ENCODE measurements at places on chromosomes 7 and 10. TPM values are rescaled to one million over a fixed set of nuclear protein-coding genes. Genes with fewer than 3 reads are reported as not detected.
A peak's percentile ranks its signal among the peaks of the same experiment; 100 is the strongest.

DNA sequence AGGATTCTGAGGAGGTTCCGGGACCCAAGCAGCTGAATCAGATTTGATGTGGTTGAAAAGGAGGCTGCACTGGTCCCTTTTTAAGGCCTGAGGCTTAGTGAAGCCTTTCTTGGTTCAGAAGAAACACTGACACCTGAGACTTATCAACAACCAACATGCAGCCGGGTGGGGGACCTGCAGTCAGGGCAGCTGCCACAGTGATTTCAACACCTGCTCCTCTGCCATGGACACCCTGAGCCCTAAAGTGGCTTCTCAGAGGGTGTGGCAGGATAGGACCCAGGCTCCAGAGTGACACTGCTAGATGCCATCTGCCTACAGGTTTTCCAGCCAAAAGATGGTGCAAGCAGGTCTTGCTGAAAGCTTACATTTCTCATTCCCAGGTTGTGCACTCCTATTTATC is 99.3 kb downstream of the COL13A1 start:
- DNase-seq: no peak

ZNF503 gene
- total RNA-seq: not detected

DNA sequence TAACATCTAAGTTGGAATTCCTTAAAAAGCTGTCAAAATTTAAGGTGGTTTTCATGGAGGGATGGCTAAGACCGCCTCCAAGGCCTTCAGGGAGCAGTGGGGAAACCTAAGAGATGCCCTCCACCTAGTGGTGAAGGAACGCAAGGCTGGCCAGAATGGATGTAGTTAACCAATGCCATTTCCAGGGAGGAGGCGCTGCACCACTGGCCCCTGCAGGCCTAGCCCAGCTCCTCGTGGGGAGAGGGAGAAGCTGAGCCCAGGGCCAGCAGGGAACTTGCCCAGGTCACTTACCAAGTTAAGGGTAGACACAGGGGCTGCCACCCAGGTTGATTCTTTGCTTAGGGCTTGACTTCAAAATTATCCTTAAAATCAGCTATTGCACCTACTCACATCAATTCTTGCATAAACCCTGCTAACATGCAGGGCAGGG is 32.0 kb downstream of the FIGNL1 start:
- peak; percentile 88 for DNase-seq

GRCh38 chr10:7209458-7209857 is 201.4 kb downstream of the SFMBT2 start:
- DNase-seq: no peak

DNA sequence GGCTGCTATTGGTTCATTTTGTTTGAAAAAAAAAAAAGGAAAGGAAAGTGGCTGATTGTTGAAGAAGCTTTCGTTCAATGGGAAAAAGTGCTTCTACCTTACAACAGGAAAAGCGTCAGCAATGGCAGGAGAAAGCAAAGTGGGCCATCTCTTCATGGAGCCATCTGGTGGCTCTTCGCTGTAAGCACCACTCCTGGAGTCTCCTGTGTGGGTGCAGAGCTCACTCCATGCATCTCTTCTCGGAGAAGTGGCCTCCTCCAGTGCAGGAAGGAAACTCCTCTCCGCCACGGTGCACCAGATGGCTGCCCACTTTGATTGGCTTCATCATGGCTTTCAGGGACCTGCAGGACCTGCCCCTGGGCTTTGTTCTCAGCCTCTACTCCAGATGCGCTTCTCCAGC is 250.9 kb downstream of the PTEN start:
- DNase-seq: peak; percentile 90

DNA sequence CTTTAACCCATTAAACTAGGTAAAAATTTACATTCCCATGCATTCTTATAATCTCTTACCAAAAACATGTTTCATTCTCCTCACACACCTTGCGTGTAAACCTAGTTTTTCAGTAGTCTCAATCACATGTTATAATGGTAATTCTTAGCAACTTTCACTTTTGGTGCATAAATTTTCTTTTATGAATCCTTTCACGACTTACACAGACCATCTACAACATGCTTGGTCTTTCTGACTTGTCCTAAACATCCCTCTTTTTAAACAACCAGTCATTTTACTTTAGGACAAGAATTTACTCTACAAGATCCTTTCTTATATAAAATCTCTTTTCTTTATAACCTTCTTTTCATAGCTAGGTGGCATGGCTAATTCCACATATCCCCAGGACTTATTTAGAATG is 25.8 kb downstream of the FBXL13 start:
- peak; percentile 52 for DNase-seq

DNA sequence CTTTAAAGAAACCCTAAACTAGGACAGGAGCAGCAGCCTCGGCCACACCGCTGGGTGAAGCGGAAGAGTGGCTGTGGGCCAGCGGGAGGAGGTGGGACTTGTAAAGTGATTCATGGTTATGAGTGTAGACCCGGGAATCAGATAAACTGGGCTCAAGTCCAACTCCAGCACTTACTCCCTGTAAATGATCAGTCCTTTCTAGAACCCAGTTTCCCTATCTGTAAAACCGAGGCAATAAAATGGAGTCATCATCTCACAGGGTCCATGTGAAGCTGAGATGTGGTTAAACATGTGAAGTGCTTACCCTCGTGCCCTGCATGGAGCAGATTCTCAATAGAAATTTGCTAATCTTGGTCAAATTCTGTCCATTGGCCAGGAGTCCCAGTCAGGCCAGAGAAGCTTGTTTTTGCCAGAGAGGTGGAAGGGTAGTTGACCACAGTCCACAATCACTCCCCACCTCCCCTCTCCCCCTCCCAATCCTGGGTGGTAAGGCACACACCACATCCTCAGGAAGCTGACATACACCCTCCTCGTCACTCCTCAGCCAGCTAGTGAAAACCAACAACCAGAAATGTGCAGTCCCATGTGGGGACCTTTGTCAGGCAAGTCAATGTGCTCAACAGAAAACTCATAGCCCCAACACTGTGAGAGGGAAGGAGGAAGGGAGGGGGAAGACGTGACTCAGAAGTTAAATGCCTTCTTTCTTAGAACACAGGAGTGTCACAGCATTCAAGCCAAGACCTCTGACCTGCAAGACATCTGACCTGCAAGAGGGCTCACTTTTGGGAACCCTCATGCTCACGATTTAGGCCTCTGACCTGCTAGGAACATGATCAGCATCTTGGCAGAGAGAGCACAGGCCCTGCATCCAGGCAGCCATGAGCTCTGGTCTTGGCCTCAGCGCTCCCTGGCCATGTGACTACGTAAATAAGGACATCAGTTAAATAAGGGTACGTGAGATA is 145.1 kb downstream of the PLXNA4 start:
- DNase-seq: no peak

SDK1 gene
- total RNA-seq: 0.36 TPM

GRCh38 chr10:74507951-74508350 is 318.4 kb upstream of the KAT6B start:
- DNase-seq: no peak

DNA sequence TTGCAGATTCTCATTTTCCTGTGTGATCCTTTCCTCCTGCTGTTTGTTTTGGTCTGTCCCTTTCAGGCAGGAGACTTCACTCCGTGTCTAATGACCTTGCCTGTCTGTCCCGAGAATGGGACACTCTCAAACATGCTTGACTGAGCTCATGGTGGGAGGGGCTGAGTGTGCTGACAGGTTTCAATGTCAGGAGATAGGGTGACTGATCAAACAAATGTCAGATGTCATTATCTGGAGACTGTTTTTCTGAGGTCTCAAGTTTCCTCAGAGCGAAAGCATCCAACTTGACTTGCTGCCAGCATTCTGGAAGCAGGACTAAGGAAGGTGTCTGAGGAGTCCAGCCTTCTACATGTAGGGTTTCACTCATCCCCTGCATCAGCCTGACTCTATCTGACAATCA is 228.8 kb upstream of the KIAA1217 start:
- no peak for DNase-seq

ATOH7 gene
- not detected for total RNA-seq

DNA sequence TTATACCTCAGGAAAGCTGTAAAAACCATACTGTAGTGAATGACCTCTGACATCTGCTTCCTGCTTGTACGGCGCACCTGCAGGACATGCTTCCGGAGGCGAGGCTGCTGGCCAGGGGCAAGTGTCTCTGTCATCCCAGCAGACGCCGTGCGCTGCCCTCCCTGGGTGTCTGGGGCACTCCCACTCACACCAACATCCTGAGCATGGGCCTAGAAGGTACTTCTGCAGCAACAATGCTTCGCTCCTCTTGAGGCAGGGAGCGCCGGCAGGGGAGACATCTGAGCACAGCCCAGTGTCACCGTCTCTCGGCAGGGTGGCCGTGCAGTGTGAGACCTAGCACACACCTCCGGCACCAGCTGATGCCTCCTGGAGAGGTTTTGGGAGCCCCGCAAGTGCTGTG is 269.2 kb downstream of the MAD1L1 start:
- no peak for DNase-seq

GRCh38 chr10:110701617-110701971 is 57.5 kb downstream of the RBM20 start:
- no peak for DNase-seq

GRCh38 chr10:101330631-101331225 is 23.2 kb upstream of the BTRC start:
- no peak for DNase-seq

DNA sequence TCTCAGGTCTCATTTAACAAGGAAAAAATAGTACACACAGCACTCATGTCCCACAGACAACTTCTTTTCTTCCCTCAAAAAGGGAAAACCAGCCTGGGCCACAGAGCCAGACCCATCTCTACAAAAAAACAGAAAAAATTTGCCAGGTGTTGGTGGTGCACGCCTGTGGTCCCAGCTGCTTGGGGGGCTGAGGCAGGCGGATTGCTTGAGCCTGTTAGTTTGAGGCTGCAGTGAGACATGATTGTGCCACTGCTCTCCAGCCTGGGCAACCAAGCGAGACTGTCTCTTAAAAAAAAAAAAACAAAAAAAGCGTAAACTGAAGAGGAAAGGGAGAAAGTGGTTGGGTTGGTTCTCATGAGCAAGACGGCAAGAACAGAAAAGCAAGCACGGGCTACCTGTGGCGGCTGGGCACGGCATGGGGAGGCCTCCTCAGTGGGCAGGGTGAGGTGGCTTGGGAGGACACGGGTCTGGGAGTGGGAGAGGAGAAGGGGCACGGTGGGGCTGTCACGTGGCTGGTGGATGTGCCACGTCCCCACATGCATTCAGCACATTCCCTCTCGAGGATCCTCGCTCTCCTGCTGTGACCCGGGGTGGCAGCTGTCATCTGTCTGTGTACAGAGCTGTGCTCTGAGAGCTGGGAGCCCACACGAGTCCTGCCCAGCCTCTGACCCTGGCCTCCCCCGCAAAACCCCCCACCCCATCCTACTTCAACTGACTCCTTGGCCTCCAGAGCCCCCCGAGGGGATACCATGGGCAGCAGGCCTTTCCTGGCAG is 219.7 kb downstream of the MLLT10 start:
- DNase-seq: no peak

GRCh38 chr10:92846-93245 is 42.4 kb upstream of the ZMYND11 start:
- no peak for DNase-seq

- no peak for DNase-seq
Measured at GRCh38 chr10:25026463-25026862, 10.1 kb downstream of the THNSL1 start.

SPAM1 gene
- total RNA-seq: not detected

DNA sequence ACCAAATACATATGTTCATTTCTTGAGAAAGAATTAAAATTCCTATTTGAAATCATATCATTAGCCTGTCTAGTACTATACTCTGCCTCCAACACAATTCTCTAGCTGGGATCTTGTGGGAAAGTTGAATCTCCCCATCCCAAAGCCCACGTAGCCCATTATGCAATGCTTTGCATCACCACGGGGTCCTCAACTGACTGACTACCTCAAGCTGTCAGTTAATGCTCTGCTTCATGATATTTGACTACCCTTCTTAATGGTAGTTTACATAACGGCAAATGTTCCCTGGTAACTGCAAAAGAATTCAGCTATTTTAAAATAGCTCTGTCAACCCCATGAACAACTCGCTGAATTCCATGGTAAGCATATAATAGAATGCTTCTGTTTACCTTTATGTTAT is 23.3 kb upstream of the PALS2 start:
- DNase-seq: no peak

ZNF282 gene
- total RNA-seq: 26.6 TPM

EGFR gene
- total RNA-seq: 0.15 TPM

DNA sequence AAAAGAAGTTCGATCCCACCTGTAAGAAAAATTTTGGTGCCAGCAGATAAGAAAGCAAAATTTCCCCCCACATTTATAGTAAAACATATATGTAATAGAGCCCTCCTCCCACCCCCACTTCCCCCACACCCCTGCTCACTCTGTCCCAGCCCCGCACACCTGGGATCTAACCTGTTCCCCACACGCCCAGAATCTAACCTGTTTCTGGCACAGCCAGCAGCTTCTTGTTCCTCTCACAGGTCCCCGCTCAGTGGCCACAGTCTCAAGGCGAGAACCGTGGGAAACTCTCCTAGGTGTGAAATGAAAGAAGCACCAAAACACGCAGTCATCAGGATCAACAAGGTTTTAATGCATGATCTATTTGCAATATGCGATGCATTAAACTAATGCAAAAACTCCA is 32.8 kb downstream of the LYZL1 start:
- DNase-seq: no peak
